ENCODE measurements at places on chromosomes 5 and 9. TPM values are rescaled to one million over a fixed set of nuclear protein-coding genes. Genes with fewer than 3 reads are reported as not detected.

The IL4 gene
- not detected for total RNA-seq

The GPR151 gene
- not detected for total RNA-seq

The GCNT4 gene
- 0.55 TPM for total RNA-seq

The SUSD3 gene
- 2.4 TPM for total RNA-seq

The NANS gene
- total RNA-seq = 31.0 TPM

The GFI1B gene
- total RNA-seq = 0.12 TPM

The HDHD3 gene
- 18.8 TPM for total RNA-seq

The FGFR4 gene
- total RNA-seq = 0.92 TPM

The ERCC8 gene
- total RNA-seq = 9.0 TPM

The OLFM1 gene
- 25.5 TPM for total RNA-seq

The ANXA2R gene
- total RNA-seq = 1.6 TPM

The MRRF gene
- 32.1 TPM for total RNA-seq

The HTR1A gene
- not detected for total RNA-seq

The C1QTNF3 gene
- 2.4 TPM for total RNA-seq

The SLC25A2 gene
- not detected for total RNA-seq

The KCNV2 gene
- total RNA-seq = not detected

The RAD1 gene
- total RNA-seq = 27.3 TPM

The SLC9A3 gene
- 0.99 TPM for total RNA-seq

The NUTM2F gene
- not detected for total RNA-seq

The GPR150 gene
- total RNA-seq = 0.10 TPM

The ZNF300 gene
- total RNA-seq = 2.0 TPM

The PCDHA4 gene
- 0.16 TPM for total RNA-seq

The NKD2 gene
- total RNA-seq = 10.4 TPM

The OLFML2A gene
- total RNA-seq = 24.6 TPM

The VPS13A gene
- total RNA-seq = 31.2 TPM

The TMC1 gene
- not detected for total RNA-seq

The TAF11L5 gene
- total RNA-seq = not detected

The LHX3 gene
- total RNA-seq = not detected

The FRMD3 gene
- total RNA-seq = 63.6 TPM

The HMCN2 gene
- total RNA-seq = 4.6 TPM

The SQSTM1 gene
- 302 TPM for total RNA-seq

The IFNA21 gene
- not detected for total RNA-seq

The DEPDC1B gene
- total RNA-seq = not detected

The CATSPER3 gene
- total RNA-seq = 0.31 TPM

The NUP214 gene
- 30.8 TPM for total RNA-seq

The SAP30L gene
- 33.8 TPM for total RNA-seq

The CDKN2B-AS1 gene
- 0.13 TPM for total RNA-seq

The SEMA6A gene
- 5.7 TPM for total RNA-seq

The TIMD4 gene
- total RNA-seq = 0.37 TPM

The SCGB3A2 gene
- not detected for total RNA-seq

The PCDHGA10 gene
- 4.6 TPM for total RNA-seq

The TRIM7 gene
- 5.9 TPM for total RNA-seq

The REEP5 gene
- 105 TPM for total RNA-seq

The PTGS1 gene
- 6.0 TPM for total RNA-seq

The PCDHB8 gene
- 6.1 TPM for total RNA-seq

The RORB gene
- total RNA-seq = 3.2 TPM

The TLX3 gene
- total RNA-seq = not detected

The IL5 gene
- total RNA-seq = not detected

The ADAMTS19 gene
- total RNA-seq = 2.9 TPM

The LCN9 gene
- not detected for total RNA-seq

The ZNF367 gene
- total RNA-seq = 3.1 TPM

The S1PR3 gene
- 25.3 TPM for total RNA-seq

The CCDC192 gene
- not detected for total RNA-seq

The PCDHGA2 gene
- total RNA-seq = 7.3 TPM

The MZB1 gene
- total RNA-seq = 1.2 TPM

The MATR3 gene
- total RNA-seq = 104 TPM

The HAVCR2 gene
- 5.7 TPM for total RNA-seq
